ENCODE measurements at places on chromosomes 5 and 9.

DNA sequence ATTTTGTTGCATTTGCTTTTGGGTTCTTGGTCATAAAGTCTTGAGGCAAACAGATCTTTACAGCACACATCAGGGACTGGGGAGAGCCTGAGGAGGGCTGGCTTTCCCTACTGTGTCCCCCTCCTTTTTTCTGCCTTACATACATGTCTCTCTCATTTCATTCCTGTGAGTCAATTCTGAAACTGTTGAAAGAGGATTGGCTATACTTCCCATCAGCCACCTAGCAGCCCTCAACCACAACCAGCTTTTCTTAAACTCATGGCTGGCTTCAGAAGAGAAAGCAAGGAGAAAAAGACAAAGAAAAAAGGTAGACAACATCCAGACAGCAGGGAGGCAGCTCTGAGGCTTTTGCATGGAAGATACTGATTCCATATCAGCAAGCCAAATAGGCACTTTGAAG lies 374.8 kb upstream of the KIF2A start:
- no peak for DNase-seq

DNA sequence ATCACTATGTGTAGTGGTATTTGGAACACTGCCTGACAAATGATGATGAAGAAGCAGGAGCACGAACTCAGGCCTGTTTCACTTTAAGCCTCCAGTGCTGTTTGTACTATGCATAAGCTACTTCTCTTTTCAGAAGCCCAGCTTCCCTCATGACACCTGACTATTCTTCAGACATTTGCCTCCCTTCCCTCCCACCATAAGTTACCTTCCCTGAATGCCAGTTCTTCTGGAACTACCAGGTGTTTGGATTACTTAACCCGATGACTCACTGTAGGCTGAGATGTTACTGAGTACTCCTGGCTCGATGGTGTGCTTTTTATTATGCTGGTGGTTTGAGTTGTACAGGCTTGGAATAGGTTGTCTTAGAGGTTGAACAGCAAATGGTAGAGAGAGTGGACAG lies 180.0 kb downstream of the SPATA31D1 start:
- DNase-seq, result no peak

GRCh38 chr9:36336131-36336907 lies 63.8 kb downstream of the RNF38 start:
- no peak for DNase-seq

GRCh38 chr5:111776913-111777781 lies 20.2 kb upstream of the NREP start:
- no peak for DNase-seq
